ENCODE measurements at places on chromosomes 16 and 17.

DNA sequence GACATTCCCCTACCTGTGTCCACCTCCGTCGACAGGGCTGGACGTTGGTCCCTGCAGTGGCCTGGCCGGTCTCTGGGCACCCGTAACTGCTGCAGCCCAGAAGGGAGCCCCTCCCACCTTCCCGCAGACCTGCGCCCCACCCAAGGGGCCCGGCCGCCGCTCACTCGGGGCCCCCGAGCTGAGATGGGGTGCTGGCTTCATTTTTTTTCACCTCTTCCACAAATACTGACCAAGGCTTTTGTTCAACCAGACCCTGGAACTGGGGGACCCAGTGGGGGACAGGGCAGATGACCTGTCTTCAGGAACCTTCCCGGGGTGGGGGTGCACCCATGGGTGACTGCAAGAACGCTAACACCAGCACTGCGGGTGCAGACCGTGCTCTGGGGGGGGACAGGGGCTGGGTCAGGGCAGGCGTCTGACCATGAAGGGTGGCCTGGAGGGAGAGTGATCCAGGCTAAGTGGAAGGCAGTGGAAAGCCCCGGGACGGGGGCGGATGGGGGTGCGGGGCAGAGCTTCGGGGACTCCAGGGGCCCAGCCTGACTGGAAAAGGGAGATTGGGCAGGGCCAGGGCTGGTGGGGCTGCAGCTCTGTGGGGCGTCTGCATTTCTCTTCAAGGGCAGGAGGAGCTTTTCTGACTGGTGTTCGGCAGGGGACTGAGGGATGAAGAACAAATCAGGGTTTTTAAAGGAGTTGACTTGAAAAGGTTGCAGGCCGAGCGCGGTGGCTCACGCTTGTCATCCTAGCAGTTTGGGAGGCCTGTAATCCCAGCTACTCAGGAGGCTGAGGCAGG lies 42.3 kb downstream of the SLC7A5 start:
- DNase-seq: no peak

GRCh38 chr16:1305823-1306222 lies 3.6 kb upstream of the UBE2I start:
- DNase-seq: no peak

GRCh38 chr17:82566129-82566960 lies 46.8 kb downstream of the FOXK2 start:
- no peak for DNase-seq

DNA sequence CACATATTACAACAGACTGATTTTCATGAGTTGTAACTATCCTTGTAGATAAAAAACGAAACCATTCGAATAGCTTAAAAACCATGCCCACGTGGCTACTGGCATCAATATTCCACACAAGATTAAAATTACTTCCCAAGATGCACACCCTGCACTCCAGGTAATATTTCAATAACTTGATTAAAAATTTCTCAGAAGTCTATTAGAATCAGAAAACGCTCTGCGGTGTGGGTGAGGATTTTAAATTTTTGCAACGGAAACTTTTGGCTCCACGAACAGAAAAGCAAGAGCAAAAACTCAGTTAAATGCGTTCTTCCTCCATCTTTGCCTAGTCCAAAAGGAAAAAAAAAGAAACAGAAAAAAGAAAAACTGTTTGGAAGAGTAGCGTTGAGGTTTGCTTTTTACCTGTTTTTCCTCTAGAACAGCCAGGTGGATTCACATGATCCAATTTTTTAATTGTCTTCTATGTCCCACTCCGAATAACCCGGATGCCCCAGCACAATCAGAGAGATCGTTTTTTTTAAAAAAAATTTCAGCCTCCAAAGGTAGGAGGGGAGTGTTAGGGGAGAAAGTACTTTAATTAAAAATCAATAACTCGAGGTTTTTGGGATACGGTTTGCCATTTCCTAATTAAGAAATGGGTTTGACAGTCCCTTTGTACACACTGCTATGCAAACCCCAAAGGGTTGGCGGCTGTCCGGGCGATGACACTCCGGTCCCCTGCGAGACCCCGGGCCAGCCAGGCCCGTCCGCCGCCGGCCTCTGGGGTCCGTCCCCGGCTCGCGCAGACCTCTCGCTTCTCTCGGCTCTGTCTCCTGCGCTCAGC lies 708 bp upstream of the NFAT5 start:
- DNase-seq: no peak

DNA sequence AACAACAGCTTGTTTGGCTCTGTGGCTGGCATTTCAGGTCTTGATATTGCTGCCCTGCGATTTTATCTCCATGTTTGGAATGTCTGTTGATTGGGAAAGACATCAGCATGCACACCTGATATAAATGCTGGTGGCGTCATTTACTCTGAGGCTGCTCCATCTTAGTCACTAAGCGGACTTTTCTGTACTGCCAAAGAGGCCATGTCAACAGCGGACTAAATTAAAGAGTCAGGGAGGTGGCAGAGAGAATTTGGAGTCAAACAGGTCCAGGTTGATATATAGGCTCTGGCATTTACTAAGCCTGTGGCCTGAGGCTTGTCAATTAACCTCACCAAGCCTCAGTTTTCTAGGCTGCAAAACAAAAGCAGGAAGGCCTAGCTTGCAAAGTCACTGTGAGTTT lies 6.2 kb downstream of the RBFOX1 start:
- DNase-seq: no peak

DNA sequence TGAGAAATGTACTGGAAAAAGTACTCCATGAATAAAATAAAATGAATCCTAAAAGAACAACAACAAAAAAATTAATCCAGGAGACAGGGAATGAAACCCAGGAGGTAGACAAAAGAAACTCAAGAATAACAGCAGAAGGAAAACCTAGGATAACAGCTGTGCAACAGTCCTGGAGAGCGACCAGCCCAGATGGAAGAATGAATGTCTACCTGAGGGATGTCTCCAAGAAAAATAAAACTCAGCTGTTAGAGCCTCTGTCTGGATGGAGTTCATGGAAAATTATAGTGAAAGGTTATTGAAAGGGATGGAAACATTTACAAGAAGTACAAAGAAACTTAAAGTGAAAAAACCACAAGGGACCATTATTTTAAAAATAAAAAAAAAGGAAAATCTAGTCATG lies 135.8 kb upstream of the CA10 start:
- no peak for DNase-seq

DNA sequence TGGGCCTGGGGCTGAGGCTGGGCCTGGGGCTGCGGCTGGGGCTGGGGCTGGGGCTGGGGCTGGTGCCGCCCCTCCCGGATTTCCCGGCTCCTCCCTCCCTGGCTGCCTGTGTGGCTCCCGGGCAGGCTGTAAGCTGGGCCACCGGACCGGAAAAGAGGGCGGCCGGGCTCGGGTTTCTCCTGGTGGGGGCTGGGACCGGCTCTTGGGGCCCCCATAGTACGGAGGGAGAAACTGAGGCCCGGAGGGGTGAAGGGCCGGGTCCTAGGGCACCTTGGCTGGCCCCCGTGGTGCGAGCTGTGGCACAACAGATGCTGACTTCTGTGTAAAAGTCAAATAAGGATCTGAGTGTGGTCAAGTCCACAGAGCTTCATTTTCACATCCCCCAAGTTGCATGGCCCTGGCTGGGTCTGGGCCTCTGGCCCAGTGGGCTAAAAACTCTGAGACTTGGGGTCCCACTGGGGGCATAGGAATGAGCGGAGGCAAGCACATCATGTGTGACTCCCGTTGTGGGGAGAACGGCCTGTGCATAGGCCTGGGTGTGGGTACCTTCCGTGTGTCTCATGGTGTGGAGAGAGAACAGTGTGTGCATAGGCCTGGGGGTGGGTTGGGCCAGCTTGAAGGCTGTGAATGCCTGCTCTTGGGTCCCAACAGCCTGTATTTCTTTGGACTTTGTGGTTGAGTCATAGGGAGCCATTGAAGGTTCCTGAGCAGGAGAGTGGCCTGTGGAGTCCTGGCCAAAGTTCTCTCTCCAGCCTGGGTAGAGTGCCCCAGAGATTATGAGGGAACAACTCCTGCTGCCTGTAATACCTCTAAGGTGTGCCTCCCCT lies 123.9 kb upstream of the CIBAR2 start:
- no peak for DNase-seq

DNA sequence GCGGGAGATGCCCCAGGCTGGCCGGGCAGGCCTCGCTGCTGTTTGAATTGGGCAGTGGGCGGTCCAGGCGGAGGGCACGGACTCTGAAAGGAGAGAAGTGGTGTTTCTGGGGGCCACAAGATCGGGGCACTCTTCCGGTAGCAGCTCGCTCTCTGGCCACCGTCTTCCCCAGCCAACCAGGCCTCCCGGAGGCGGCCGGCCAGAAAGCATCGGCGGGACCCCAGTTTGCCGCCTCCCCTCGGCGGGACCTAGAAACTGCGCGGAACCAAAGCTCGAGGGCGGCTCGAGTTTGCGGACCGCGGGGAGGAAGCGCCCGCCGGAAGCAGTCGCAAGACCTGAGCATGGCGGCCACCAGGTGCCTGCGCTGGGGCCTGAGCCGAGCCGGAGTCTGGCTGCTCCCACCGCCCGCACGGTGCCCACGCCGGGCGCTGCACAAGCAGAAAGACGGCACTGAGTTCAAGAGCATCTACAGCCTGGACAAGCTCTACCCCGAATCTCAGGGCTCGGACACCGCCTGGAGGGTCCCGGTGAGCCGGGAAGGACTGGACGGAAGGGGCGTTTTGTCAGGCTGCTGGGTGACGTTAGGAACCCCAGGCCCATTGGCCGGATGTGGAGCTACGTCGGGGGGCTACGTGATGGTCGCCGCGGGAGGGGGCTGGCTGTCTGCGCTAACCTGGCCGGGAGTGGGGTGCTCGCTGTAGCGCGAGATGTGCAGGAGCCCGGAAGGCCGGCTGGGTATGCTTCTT lies at the start of gene MRPL58:
Gene MRPL58 (plus strand): TSS at position 325 of the 746 bp plus-strand sequence. CDS start 17 bp downstream, at position 342.
- peak; percentile 72 for DNase-seq

DNA sequence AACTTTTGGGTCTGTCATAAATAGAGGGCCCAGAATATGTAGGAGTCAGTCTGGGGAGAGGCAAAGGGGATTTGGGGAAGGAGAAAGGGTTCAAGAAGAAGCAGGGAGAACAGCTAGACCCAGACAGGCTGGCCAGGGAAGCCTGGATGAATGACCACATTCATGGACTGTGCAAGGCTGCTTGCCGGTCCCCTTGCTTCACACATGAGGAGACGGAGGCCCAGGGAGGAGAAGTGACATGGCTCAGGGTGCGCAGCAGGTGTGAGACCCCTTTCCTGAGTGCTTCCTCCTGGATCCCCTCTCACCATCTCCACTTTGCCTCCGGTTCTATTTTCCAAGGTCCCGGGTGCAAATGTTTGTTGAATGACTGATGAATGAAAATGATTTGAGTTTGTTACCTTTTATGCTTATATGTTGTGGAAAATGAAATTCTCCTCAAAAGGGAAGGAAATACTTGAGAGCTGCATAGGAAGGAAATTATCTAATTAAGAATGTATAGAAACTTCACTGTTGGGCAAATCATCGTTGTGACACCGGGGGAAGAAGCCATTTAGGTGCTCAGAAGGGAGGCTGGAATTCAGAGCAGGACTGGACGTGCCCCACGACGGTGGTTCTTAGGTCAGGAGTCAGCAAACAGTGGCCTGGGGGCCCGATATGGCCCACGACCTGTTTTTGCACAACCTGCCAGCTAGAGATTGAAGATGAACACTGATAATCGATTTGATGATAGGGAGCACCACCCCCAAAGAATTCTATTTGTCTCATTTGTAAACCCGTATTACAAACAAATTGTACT lies 559 bp downstream of the ITGAM start:
- DNase-seq: no peak

DNA sequence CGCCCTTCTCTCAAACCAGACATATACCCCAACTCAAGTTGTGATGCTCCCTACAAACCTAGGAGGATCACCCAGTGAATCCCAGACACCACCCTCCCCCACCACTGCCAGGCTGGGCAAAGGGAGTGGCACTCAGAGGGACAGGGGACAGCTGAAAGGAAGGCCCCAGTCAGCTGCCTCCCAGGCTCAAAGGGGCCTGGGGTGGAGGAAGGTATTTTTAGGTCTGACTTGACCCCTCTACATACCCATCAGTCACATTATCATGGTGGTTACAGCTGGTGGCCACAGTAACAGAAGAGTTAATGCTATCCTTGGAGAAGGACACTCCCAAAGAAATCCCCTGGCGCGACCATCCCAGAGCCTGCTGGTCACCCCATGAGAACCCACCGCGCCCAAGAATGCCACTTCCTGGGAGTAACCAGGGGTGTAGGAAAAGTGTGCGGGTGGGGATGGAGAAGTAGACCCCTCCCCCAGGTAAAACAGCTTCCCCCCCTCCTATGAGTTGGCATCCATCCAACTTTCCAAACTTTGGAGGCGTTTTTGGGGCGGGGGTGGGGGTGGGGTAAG lies 1.1 kb downstream of the CACNB1 start:
- no peak for DNase-seq

- no peak for DNase-seq
Measured at GRCh38 chr17:14752011-14752410, 451.1 kb downstream of the HS3ST3B1 start.

DNA sequence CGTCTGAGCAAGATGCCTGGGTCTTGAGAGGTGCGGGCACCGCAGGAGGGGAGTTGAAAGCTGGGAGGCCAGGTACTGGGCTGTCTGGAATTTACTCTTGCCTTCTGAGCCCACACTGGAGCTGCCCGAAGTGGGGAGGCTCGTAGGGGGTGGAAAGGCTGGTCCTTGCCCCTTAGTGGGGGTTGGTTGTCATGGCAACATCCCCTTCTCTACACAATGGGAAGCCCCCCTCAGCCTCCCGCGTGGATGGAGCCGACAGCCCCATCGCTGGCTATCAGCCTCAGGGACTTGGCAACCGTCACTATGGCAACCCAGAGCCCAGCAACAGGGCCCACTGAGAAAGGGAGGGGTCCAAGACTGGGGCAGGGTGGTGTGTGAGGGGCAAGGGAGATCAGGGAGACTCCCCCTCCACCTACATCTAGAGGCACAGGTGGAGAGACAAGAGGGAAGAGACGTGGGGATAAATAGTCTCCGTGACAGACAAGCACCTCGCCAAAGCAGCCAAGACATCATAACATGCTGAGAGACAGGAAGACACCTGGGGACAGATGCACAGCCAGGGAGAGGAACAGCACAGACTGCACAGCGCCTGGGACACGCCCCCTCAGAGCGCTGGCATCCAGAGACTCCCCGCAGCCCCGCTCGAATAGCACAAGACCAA lies 5.3 kb upstream of the DNAH2 start:
- DNase-seq: no peak

- DNase-seq: no peak
Measured at GRCh38 chr16:8721336-8722024, 47.1 kb downstream of the ABAT start.

DNA sequence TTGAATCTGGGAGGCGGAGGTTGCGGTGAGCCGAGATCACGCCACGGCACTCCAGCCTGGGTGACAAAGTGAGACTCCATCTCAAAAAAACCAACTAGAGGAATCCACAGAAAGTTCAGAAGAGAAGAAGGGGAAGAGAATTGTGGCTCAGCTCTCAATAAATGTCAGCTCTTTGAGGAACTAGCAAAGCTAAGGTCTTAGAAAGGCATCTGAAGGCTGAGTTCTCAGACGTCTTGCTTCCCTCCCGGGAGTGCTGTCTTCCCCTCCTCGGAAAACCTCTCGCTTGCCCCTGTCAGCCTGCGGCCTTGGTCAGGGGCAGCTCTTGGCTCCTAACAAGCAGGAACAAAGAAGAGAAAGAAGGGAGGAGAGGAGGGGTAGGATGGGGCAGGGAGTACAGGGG lies 5.3 kb downstream of the SHPK start:
- DNase-seq: no peak

- DNase-seq: no peak
Measured at GRCh38 chr16:75614066-75614897, 8.8 kb downstream of the ADAT1 start.

GRCh38 chr16:81239367-81240121 lies 1.1 kb downstream of the BCO1 start:
- no peak for DNase-seq

GRCh38 chr17:35254107-35254773 lies 11.4 kb downstream of the SLFN5 start:
- DNase-seq: no peak

Measured in activated T-helper 1 cell treated with Interleukin-2 at 50 U/mL for 16 hours (primary cell).